ENCODE measurements at places on chromosomes 12 and 14.
A peak's percentile ranks its signal among the peaks of the same experiment; 100 is the strongest.

DNA sequence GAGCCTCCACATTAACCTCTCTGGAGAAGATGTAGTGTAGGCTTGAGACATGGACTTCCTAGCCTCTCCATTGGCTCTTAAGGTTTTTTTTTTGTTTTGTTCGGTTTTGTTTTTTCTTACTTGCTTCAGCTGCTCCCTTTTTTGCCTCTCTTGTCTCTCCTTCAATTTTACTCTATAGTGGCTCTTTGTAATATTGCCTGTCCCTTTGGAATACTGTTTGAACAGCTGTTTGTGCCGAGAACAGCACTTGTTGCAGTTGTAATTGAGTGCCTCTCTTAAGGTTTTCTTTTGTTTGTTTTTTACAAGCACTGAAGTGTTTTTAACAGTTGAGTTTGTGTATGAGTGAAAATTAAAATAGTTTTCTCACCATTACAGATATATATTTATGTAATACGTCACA, 567.7 kb downstream of the LRFN5 start:
- no peak for DNase-seq

DNA sequence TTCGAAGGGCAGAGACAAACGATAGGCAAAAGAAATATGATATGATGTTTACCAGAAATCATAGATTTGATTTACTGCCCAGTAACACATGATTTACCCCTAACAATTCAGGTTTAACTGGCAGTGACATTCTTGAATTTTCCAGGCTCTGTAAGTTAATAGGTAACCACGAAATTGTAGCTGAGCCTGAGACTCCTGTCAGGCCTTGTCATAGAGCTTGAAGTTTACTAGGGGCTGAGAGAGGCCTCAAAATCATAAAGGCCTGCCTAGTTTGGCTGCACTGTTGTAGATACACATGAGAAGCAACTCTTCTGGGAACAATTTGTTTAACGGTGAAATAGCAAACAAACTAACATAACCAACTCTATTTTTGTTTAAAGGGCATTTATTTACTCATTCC, 3.3 kb downstream of the ERP27 start:
- no peak for DNase-seq

GRCh38 chr12:94208622-94208966, 60.2 kb downstream of the PLXNC1 start:
- no peak for DNase-seq

DNA sequence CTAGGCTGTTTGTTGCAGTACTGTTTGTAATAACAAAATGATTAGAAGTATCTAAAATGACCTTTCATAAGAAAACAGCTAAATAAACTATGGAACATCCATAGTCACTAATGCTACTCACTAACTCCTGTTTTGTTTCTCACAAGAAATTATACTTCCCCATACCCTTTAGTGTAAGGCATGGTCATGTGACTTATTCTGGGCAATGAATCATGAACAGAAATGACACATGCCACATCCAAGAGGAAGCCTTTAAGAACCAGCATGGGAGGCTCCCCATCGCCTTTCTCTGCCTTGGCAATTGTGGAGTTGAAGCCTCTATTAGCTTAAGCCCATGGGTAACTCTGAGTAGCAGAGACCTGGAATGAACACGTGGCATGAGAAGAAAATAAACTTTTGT, 49.3 kb downstream of the KSR2 start:
- no peak for DNase-seq

GRCh38 chr14:57871459-57872080, 5.7 kb upstream of the SLC35F4 start:
- no peak for DNase-seq

GRCh38 chr14:100893760-100894159, 9.8 kb downstream of the RTL1 start:
- no peak for DNase-seq

DNA sequence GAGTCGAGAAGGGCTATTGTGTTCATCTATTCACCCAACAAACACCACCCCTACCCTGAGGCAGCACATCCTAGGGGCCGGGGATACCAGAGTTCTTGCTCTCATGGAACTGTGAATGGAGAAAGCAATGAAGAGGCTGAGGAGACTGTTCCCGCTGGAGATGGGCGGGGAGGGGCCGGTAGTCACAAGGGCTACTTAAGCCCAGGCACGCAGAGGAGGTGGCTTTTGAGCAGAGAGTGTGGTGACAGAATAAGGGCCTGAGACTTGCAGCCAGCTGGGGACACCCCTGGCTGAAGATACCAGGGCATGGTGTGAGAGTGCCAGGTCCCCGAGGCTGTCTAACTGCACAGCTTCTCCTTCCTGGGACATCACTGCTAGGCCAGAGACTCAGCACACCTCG, 114.1 kb upstream of the EVL start:
- no peak for DNase-seq

GRCh38 chr14:93114068-93114710, 1.5 kb downstream of the ITPK1 start:
- DNase-seq: no peak

DNA sequence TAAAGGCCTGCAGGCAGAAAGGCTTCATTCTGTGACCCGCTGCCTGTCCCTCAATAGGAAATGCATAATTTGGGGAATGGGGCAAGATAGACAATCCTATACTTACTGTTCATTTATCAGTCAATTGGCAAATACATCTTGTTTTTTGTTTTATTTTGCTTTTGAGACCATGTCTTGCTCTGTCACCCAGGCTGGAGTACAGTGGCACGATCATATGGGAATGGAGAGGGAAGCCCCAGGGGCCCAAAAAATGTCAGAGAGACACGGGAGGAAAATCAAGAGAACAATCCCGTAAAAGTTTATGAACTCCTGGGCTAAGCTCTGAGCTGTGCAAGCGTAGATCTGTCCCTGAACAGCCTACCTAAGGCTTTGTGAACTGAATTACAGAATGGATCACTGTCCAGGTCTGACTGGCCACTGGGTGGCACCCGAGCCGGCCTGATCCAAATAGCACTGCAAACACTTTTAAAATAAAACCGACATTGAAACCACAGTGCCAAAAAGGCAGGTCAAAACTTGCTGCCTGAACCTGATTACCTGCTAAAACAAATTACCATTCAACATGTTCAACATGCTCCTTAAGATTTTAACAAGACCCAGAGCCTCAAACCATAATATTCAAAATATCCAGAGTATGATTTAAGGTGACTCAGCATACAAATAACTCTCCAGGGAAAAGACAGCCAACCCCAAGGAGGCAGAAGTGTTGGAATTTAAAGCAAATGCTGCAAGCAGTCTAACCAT, 11.8 kb downstream of the COPS7A start:
- DNase-seq: no peak

DNA sequence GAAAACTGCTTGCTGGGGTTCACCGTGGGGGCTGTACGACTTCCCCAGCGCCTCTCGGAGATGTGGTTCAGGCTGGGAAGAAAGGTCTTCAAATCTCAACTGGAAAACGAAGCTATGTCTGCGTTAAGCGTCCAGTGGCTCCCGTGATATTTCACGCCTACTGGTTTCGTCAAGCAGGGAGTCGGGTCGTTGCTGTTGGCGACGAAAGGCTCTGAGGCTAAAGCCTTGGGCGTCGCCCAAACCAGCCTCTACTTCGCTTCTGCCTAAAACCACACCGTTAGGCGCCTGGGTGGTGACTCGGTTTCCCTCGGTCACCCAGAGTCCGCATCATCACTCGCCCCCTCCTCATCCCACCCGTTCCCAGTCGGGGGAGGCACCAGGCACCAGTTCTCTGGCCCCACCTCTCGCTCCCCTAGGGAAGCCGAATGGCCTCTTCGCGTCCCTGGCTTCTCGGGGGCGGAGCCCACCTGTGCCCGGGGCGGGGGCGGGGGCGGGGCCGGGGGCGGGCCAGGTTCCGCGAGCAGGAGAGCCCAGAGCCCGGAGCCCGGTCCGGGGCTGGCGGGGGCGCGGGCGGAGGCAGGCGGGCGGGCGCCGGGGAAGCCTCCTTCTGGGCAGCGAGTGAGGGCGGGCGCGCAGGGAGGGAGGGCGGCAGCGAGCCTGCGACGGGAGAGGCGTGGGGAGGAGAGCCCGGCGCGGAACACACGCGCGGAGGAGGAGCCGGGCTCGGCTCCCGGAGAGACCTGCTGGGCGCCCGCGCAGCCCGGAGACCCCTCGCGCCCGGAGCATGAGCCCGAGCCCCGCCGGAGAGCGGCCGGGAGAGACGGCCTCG, at the start of gene B4GALNT3:
Gene B4GALNT3 (plus strand): TSS at position 510 of the 829 bp plus-strand sequence. CDS start 438 bp downstream, outside the sequence.
- DNase-seq: peak; percentile 14

DNA sequence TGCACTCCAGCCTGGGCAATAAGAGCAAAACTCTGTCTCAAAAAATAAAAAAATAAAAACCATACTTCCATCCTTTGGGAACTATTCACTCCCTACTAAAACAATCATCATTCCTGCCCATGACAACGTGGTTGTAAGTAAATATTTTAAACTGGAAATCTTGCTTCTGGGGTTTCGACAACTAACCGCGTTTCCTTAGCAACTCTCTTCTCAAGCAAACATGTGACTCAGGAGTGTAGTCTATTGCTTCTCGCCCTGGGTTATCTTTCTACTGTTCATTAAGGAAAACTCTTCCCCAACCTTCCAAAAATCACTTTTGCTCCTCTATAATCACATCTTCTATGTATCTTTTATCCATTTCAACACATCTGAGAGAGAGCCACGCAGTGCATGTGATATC, 21.8 kb downstream of the APPL2 start:
- DNase-seq: no peak

DNA sequence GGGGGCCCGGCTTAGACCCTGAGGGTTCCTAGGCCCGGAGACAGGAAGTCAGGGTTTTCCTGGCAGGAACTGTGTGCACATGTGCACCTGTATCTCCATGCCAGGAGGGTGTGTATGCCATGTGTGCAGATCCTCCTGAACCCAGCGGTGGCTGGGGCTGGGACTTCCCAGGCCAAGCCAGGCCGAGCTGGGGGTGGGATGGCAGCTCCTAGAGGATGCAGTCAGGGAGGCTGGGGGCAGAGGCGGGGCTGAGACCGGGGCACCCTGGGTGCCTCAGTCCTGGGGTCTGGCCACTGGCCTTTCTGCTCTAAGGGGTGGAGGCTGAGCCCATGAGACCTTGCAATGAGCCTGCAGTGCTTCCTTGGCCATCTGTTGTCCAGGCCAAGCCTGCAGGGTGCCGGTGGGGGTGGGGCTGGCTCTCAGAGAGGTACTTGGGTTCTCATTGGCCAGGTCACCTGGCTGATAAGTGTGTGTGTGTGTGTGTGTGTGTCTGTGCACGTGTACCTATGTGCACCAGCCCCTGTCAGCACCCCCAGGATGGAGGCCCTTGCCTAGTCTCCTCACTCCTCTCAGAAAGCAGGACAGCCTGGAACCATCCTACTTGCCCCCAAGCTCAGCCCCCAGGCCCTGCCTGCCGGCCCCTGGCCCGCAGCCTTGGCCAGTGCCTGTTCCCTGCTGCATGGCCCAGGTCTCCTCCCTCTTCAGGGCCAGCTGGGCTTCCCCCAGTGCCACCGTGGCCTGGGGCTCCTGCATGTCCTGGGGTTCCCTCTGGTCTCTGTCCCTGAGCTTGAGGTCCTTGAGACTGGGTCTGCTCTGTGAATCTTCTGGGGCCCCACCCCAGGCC, 10.6 kb upstream of the TNFAIP2 start:
- no peak for DNase-seq

GRCh38 chr14:22448905-22449599, 140.0 kb downstream of the DAD1 start:
- no peak for DNase-seq

DNA sequence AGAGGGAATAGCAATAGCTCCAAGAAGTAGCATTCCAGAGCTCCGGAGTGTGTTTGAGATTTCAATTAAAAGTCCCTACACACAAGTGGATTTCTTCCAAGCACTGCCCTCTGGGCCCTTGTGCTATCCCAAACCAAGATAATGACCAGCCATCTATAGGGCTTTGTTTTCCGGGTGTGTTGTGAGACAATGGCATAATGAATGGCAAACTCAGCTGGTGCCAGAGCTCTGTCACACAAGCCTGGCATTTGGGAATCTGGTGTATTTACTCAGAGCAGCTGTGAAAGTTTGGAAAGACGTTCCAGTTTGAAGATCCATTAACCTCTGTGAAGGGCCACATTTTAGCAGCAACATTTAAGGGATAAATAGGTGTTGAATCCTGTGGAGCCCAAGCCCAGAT, 61.2 kb upstream of the TMTC2 start:
- no peak for DNase-seq

DNA sequence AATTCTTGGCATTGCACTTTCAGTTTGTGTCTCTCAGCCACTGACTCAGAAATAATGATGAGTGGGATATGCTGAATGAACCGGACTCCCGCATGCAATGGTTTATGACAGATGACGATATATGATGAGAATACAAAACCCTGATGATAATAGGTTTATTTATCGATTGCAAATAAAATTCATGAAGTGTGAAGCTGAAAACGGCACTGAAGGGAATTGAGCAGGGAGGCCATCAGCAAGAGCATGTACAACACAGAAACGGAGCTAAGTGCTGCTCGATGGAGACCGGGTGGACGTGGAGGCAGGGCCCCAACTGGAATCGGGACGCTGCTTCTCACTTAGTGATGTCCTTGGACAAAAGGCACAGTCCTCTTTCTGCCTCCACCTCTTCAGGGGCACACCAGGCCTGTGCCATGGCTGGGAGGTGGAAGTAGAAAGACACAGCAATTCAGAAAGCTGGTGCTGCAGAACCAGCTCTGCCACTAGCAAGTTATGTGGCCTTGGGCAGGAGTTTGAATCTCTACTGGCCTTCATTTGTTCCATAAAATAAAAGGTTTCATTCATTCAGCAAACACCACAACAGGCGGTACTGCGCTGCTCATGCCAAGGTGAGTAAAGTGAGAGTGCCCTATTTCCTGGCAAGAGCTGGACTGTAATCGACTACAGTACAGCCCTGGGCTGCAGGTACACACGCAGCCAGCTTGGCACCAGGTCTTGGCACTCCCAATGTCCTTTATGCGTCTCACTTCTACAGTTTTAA, 117.0 kb downstream of the EGLN3 start:
- no peak for DNase-seq

DNA sequence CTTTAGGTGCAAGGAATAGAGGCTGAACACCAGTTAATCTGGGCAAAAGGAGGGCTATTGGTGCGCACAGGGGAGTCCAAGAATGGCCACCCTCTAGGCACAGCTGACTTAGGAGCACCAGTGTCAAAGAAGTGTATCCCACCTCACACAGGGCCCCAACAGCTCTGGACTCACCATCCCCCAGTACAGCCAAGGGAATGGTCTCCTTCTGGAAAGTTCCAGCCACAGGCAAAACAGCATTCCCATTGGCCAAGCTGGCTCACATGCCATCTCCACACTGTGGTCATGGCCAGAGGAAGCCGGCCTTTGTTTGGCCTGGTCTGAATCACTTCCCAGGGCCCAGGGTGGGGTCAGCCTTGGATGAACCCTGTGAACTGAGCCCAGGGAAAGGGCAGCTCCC, 120.1 kb downstream of the DICER1 start:
- DNase-seq: no peak

DNA sequence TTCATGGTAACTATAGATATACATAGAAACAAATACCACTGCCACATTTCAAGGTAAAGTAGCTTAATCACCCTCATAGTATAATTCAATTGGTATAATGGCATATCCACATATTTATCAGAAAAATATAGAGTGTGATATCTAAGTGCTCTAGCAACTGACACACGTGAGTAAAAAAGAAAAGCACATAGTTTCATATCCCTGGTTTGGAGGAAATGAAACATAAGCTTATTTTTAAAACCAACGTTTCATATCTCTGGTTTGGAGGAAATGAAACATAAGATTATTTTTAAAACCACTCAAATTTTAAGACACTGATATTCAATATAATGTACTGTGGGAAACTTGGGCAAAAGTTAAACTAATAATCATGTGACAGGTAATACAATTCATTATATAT, 2.1 kb downstream of the OR6C70 start:
- no peak for DNase-seq
